ENCODE measurements at places on chromosomes 6 and 20.

DNA sequence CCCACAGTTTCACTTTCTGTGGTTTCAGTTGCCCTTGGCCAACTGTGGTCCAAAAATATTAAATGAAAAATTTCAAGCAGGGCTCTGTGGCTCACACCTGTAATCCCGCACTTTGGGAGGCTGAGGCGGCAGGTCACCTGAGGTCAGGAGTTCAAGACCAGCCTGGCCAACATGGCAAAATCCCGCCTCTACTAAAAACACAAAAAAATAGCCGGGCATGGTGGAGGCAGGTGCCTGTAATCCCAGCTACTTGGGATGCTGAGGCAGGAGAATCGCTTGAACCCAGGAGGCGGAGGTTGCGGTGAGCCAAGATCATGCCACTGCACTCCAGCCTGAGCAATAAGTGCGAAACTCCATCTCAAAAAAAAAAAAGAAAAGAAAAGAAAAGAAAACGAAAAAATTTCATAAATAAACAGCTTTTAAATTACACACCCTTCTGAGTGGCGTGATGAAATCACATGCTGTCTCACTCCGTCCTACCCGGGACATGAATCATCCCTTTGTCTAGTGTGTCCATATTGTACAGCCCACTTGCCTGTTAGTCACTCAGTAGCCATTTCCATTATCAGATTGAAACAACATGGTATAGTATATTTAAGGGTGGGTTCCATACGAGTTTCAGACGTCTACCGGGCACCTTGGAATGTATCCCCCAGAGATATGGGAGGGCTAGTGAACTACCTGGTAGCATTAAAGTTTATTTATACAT is 11.7 kb downstream of the PTPRK start:
- DNase-seq, result no peak

DNA sequence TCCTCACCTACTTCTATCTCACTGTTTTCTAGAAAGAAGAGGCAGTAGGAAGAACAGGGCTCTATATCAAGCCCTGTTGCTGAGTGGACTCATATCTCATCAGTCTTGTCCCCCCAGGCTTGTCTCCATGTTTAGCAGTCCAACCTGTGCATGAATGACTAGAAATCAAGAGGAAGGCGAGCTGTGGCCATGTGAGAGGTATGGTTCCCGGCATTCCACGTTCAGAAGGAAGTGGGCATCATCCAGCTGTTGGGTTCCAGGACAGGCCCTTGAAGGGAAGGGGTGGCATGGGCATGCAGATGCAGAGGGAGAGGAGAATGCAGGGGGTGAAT is 176.6 kb downstream of the MRPL14 start:
- no peak for DNase-seq

DNA sequence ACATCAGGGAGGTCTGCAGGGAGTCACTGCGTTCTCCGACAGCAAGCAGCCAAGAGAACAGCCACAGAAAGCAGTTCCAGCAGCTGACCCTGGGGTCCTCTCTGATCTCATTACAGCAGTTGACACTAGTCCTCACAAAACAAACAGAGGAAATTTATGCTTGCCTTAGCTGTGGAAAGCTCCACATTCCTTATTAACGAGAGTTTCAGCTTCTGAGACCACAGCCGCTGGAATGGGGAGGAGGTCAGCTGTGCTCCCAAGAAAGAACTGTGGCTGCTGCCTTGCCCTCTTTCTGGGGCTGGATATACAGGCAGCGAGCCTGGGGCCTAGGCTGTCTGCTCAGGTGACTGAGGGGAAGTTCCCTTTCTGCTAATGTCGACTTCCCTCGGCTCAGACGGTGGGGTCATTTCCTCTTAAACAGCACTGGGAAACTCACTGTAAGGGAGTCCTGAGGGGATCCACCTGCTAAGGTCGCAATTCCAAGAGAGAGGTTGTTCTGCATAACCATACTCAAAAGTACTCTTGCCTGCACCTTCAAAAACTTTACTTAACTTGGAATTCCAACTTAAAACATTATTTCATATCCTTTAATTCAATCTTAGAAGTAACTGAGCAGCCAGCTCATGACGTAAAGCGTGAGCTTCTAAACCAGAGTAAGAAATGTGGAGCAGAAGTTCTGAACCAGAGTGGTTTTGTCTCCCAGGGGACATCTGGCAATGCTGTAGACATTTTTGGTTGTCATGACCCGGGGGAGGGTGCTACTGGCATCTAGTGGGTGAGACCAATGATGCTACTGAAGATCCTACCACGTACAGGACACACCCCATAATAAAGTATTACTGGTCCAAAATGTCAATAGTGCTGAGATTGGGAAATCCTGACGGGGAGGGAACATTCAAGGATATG is 80.3 kb downstream of the BACH2 start:
- peak; percentile 64 for DNase-seq

- DNase-seq, result no peak
Observed at GRCh38 chr6:100509101-100509500, 44.4 kb upstream of the SIM1 start.

- DNase-seq, result no peak
Observed at GRCh38 chr6:66986940-66987339, 1279.9 kb upstream of the EYS start.

DNA sequence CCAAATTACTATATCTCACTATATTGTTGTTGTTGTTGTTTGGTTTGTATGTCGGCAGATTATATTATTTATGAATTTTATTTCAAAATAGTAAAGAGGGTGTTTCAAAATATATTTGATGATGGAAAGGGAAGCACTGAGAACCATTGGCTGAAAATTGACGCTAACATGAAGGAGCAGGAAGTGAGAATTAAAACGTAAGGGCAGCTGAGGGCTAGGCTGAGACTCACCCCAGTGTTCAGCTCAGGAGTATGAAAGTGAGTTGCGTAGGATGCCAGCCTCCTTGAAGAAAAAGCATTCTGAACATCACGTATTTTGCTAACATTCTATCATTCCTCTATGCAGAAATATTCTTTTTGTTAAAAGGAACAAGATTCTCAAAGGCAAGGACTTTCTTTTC is 10.7 kb upstream of the IPCEF1 start:
- DNase-seq, result no peak

GRCh38 chr6:82442061-82442719 is 78.6 kb downstream of the TPBG start:
- no peak for DNase-seq

- DNase-seq, result no peak
Observed at GRCh38 chr6:106538145-106538544, 91.2 kb downstream of the RTN4IP1 start.

DNA sequence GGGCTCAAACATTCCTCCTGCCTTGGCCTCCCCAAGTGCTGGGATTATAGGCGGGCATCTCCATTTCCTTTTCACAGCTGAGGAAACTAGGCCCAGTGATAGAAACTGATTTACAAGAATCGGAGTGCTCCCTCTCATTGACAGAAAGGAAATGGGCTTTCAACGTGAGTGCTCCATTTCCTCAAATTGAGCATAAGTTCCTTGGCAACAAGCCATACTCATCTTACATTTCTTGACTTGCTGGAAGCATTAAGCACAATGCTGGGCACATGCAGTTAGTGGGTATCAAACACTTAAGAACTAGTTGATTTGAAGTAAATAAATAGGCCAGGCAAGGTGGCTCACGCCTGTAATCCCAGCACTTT is 54.7 kb downstream of the FGD2 start:
- no peak for DNase-seq

DNA sequence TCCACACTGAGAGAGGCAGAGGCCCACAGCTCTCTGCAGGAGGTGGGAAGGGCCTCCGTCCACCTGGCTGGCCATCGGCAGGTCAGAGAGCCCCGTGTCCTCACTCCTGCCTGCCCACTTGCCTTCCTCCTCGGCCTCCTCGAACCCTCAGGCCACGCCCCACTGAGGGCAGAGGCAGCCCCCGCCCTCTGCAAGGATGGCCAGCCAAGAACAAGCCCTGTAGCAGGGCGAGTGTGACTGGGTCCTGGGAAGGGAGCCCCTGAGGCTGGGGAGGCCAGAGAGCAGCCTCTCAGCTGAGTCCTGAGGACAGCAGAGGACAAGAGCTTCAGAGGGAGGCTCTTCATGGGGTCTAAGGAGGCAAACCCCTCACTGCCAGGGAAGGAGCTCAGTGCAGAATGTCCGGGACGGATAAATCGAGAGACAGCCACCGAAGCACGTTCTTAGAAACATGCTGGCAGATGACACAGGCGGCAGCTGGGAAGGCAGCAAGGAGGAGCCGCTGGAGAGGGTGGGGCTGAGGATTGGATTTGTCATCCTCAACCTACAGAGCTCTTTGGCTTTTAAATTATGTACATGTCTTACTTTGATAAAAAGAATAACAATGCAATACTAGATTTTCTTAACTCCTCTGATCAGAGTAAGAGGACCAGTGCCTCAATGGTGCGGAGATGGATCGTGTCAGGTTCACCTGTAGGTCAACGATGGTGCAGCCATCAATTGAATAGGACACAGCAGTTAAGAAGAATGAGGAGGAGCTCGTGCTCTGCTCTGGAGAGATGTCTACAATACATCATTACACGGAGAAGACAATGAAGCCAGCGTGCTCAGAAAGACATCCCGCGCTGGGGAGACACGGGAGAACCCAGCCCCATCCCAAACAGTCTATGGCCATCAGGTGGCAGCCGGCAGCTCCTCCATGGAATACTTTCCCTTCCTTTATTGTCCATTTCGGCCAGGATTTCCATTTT is 53.0 kb downstream of the GNAS-AS1 start:
- DNase-seq, result no peak

DNA sequence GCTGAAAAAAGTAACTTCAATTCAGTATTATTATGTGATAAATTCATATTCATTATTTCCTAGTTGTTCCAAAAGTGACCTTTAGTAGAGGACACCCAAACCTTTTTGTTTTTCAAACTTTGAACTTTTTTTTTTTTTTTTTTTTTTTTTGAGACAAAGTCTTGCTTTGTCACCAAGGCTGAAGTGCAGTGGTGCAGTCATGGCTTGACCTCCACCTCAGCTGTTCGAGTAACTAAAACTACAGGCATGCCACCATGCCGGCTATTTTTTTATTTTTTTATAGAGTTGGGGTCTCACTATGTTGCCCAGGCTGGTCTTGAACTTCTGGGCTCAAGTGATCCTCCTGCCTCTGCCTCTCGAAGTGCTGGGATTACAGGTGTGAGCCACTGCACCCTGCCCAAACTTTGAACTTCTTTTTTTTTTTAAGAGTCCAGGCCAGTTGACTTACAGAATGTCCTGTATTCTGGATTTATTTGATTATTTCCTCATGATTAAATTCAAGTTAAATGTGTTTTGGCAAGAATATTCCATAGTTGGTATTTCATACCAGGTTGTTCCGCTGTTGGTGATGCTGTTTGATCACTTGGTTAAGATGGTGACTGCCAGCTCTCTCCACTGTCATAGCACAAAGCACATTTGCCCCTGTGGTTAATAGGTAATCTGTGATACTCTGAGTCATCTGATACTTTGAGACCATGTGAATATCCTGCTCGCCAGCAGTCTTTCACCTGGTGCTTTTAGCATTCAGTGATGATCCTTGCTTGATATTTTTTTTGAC is 48.0 kb downstream of the VAPB start:
- DNase-seq, result no peak

GRCh38 chr6:4460586-4461475 is 315.4 kb upstream of the CDYL start:
- DNase-seq, result peak; percentile 91

- no peak for DNase-seq
Observed at GRCh38 chr6:137148306-137149034, 25.0 kb downstream of the IL22RA2 start.

DNA sequence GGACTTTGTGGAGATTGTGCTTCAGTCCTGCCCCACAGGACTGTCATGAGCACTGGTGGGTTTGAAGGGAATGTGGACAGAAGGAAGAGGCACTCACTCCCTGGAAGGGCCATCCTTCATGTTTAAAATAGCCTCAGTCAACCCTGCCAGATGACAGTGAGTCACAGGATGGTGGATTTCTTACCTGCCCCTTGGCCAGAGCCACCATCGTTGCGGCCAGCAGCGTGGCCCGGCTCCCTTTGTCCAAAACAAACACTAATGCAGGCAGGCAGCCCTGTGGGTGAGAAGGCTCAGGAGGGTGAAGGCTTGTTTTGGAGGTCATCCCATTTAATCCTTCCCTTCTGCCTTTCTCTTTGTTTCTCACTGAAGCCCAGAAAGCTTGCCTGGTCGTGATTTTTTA is 422.7 kb downstream of the CD83 start:
- DNase-seq, result peak; percentile 25

DNA sequence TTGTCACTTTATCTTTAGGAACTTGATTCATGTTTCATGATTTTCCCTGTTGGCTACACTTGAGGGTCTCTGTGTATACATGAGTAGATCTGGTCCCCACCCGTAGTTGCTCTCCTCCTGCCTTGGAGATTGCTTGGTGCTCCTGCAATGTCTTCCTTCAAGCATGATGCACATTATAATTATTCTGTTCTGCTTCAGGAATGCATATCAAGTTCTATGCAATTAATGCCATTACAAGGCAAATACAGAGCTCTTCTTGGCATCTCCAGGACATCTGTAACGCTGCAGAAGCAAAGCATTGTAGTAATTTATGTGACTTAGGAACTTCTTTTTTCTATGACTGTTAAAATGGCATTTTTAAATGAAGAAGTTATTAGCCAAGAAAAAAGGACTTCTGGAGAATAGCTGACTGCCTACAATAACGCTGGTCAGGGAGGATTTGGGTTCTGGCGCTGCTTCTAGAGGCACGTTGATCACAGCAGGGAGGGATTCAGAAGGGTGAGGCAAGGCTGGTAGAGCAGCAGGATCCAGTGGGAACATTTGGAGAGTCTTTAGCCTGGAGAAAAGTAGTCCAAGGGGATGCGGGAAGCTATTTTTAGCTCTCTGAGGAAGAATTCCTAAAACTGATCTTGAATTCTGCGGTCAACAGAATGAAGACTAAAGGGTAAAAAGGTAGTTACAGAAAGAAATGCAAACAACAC is 203.6 kb downstream of the PLCB1 start:
- no peak for DNase-seq

DNA sequence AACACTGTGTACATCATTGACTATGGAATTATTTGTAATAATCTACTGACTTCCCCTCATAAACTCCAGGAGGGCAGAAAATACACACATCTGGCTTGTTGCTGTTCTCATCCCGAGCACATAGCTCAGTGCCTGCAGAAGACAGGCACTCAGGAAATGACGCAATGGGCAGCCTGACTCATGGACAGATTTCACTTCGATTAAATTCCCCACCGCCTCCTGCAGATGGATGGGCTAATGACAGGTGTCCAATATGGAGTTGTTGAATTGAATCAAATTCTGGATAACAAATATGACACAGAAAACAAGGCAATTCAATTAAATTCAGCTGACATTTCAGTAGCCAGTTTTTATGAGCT is 9.1 kb downstream of the ANKRD60 start:
- DNase-seq, result no peak

- no peak for DNase-seq
Observed at GRCh38 chr6:90982051-90982450, 395.2 kb upstream of the MAP3K7 start.

GRCh38 chr6:110881546-110882273 is 7.1 kb downstream of the AMD1 start:
- no peak for DNase-seq

GRCh38 chr6:145214570-145214969 is 520.8 kb downstream of the EPM2A start:
- no peak for DNase-seq

GRCh38 chr6:80233262-80233661 is 126.8 kb downstream of the BCKDHB start:
- DNase-seq, result no peak

GRCh38 chr20:45781391-45781931 is 10.2 kb downstream of the WFDC3 start:
- DNase-seq, result no peak

- DNase-seq, result no peak
Observed at GRCh38 chr6:147177286-147177685, 26.9 kb upstream of the STXBP5 start.
